ENCODE measurements at places on chromosomes 7 and 10. TPM values are rescaled to one million over a fixed set of nuclear protein-coding genes. Genes with fewer than 3 reads are reported as not detected.

CLCN1 gene
- not detected for total RNA-seq

MLXIPL gene
- total RNA-seq: 9.7 TPM

DNA sequence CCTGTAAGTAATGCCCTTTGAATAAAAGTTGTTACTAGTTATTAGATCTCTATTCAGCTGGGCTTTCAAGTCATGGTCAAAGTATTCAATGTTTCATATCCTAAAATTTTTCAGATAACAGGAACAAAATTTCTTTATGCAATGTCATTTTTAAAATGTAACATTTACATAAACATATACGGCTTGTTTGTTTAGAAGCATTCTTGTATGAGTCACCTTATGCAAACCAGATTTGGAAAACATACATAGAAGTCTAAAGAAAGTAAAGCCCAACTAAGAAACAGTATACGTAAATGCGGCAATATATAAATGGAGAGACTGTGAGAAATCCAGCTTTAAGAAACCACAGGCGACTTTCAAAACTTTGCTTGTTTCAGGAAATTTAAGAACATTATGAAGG, 10.5 kb downstream of the TMEM168 start:
- DNase-seq: no peak

- DNase-seq: no peak
Measured at GRCh38 chr10:52541006-52541473, 227.0 kb downstream of the DKK1 start.

DNA sequence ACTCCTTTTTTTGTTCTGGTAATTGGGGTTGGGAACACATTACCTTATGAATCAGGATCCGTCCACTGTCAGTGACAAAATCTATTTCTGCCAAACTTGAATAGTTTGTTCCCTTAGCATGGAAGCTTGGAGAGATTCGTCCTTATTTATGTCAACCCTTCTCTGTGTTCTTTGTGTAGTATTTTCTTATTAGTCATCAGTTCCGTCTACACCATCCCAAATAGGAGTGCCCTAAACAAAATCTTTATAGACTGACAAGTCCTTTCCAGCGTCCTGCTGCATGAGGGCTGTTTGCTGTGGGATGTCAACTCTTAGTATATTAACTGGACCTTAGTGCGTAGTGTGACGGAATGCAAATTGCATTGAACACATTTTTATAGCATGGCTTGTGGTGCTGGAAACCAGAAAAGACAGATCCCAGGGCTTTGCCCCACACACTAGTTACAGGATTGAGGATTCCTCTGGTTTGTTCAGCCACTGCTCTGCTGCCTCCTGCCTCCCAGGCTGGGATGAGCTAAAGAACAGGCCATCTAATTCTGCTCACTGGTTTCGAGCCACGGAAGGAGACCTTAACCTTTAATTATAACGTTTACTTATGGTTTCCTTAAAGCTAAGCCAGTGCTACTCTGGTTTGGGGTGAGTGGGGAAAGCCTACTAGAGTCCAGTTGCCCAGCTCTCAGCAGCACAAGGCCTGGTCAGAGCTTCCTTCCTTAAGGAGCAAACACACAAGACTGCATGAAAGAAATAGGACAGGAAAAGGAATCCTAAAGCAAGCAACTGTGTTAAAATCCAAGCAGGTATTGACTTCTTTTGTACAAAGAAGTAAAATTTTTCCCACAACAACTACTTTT, 194.4 kb downstream of the CCSER2 start:
- DNase-seq: no peak
